ENCODE measurements at places on chromosomes 5 and 9. TPM values are rescaled to one million over a fixed set of nuclear protein-coding genes. Genes with fewer than 3 reads are reported as not detected.

GRCh38 chr5:124633209-124633608 lies 113.2 kb downstream of the ZNF608 start:
- DNase-seq: no peak

- no peak for DNase-seq
Measured at GRCh38 chr9:76213751-76214150, 180.5 kb downstream of the RFK start.

DNA sequence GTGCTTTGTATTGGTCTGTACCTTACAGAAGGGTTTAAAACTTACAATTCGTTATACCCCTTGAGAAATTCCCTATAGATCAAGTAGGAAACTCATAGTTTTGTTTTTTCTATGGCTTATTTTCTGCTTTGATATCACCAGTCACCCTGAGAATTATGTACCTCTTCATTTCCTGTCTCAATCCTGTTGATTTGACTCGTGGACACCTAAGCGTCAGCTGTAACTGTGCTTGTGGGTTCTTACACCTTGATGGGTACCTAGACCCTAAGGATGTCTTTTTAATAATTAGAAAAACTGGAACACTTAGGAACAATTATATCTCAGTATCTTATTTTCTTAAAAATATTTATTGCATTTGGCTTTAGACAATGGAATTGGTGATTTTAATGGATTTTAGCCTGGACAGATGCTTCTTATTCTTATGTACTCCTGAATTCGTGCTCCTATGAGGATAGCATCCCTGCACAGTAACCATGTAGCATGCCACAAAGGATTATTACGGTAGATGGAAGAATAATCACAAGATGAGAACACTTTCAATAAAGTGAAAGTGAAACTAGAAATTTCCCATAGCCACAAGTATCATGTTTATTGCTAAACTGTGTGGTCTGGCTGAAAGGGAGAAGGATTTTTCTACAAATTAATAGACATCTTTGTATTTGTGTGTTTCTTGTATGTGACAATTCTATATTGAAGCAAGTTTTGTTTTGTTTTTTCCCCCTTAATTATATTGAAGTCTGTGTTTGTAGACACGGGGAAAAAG lies 1920.3 kb upstream of the WWC1 start:
- no peak for DNase-seq

GRCh38 chr9:98215271-98215670 lies 22.8 kb upstream of the CORO2A start:
- DNase-seq: no peak

DNA sequence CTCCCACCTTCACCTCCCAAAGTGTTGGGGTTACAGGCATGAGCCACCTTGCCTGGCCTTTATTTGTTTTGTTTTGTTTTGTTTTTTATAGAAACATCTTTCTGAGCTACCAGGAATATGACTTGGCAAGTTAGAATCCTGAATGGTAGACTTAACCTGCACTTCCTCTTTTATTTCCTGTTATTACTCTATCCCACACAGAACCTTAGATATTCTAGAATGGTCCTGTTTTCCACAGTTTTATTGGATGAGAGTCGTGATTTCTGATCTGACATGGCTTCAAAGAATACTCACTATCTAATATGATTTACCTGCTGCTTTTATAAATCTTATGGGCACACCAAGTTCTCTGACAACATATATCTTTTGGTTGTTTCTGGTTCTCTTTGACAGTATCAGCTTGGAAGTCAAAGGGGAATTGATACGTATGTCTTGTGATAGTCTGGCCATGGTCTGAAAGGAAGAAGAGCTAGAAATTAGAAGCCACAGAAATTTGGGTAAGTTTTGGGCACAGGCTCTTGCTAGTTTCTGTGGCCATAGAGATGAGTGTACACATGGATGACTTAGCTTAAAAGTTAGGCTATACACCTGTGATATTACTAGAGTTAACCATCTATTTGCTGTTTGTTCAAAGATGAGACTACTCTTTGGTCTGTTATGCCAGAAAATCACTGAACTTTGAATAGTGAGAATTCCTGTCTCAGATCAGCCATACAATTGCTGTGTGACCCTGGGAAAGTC lies 4.7 kb upstream of the PANK3 start:
- DNase-seq: no peak

DNA sequence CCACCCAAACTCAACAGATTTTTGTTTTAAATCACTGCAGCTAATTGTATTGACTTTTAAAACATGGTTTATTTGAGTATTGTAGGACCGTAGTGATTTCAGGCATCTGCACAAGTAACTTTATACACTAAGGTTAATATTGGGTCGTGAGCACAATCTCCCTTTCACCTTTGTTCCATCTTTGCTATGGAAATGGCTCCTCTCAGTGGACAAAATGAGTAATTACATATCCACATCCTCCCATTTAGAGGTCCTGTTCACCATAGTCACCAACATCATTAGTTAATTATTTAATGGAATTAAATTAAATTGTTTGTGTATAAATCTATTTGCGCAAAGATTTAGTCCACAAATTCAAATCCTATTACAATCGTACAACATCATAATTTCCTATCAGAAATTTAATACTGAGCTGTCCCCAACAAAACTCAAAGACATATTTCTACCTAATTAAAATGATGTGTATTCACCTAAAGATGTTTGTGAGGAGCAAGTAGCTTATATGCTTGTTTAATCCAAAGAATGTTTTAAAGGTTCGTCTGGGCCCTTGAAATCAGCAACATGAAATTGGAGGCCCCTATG lies 173.0 kb upstream of the DAPK1 start:
- peak; percentile 54 for DNase-seq

GRCh38 chr9:36162211-36162738 lies 6.9 kb upstream of the CCIN start:
- no peak for DNase-seq

DNA sequence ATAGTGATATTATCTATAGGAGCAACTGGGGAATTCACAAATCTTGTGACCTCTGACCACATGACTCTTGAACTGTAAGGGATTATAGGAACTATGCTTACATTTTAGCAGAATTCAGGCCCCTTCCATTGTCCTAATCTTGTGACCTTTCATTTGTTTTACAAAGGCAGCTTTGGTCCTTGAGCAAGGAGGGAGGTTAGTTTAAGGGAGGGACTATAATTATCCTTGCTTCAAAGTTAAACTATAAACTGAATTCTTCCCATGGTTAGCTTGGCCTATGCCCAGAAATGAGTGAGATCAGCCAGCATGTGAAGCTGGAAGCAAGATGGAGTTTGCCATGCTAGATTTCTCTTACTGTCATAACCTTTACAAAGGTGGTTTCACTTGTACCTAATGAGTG lies 51.2 kb downstream of the TARS1 start:
- no peak for DNase-seq

DNA sequence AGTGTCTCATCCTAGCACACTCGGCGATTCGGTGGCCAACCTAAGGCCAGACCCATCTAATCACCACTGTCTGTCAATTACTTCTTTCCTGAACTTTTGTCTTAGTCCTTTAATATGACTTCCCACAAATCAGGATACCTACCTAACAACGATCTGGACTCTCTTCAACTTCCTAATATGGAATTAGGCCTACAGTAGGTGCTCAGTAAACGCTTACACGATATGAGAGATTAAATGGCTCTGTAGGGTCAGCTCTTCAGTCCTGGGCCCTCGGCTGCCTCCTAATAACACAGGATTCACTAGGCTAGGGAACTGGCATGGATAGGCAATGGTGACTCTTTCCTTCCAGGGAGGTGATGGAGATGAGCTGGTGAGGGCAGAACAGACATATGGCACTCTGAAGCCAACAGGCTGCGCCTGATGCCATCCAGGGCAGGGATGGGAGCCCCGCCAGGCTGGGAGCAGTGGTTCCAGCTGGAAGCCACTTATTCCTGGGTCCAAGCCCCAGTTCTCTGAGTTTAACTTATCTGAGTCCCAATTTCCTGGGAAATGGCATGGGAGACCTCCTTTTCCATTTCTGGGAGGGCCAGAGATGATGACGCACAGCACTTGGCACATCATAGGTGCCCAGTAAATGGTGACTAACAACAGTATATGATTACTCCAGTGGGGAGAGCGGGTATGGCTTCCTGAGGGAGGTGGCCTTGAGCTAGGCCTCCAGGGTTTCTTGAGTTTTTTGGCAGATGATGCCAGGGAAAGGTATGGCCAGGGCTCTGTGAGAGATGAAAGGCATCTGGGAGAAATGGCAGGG lies 7.3 kb downstream of the PDGFRB start:
- DNase-seq: no peak

RPL37 gene
- total RNA-seq: 2,479 TPM

ZFYVE16 gene
- 22.9 TPM for total RNA-seq

TMEFF1 gene
- 0.13 TPM for total RNA-seq

Data from bronchial epithelial cell (primary cell).